ENCODE measurements at places on chromosomes 12 and 14.

GRCh38 chr14:53126731-53127130 is 26.4 kb downstream of the DDHD1 start:
- no peak for DNase-seq

DNA sequence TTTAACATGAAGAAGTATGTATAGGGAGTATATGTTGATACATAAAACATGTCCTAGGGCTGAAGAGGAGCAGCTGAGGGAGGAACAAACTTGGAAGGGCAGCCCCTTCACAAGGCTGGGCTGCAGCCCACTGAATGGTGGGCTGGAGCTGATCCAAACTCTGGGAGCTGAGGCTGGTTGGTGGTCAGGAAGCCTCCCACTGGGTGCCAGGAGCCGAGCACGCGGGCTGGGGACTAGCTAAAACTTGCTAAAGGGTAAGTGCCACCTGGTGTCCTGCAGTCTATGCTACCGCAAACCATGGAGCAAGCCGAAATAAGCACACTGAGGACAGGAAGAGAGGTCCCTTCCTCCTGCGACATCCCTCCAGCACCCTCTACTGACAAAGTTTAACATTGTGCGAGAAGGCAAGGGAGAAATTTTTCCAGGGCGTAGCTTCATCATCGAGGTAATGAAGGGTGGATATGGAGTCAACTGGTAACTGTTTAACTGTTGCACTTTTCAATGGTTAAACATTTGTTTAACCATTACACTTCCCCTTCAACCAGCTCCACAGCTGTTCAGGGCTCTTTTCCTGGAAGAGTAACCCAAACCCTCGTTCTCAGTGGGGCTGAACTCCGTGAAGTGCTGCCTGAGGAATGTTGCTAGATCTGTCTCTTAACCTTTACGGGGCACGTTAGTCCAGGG is 42.2 kb downstream of the EGLN3 start:
- DNase-seq = no peak

- no peak for DNase-seq
These were observed 100.9 kb downstream of the DICER1 start for GRCh38 chr14:95056476-95056875.

DNA sequence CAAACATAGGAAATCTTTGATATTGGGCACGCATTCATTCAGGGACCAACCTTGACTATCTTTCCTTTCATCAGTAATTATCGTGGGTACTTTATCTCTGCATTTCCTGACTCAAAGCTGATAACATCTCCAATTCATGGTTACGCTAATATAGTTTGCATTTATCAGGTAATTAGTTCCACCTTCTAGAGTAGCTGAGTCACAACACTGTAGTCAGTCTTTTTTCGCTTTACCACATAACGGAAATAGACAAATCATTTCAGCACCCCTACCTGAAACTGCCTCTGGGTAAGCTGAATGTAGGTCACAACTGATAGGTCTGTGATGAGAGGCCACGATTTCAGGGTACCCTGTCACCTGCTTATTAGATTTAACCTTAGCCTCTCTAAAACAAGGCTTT is 36.7 kb upstream of the IL22 start:
- no peak for DNase-seq

DNA sequence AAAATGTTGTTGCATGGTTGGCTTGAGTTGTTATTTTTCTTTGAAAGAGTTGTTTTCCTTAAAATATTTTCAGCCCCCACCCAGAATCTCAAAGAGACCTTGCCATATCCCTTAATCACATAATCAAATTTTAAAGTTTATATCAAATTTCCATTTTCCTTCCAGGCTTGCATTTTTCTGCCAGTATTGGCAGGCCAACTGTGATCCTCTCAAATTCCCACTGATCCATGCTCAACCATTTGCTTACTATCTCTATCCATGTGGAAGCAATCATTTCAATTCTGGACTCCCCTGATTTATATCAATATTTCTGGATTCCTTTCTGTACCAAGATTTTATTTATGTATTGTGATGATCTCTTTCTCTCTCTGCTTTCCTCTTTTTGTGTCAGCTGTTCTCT is 64.2 kb upstream of the PYGL start:
- DNase-seq = no peak

- DNase-seq = no peak
These were observed 26.8 kb downstream of the IFT43 start for GRCh38 chr14:76012354-76012753.

DNA sequence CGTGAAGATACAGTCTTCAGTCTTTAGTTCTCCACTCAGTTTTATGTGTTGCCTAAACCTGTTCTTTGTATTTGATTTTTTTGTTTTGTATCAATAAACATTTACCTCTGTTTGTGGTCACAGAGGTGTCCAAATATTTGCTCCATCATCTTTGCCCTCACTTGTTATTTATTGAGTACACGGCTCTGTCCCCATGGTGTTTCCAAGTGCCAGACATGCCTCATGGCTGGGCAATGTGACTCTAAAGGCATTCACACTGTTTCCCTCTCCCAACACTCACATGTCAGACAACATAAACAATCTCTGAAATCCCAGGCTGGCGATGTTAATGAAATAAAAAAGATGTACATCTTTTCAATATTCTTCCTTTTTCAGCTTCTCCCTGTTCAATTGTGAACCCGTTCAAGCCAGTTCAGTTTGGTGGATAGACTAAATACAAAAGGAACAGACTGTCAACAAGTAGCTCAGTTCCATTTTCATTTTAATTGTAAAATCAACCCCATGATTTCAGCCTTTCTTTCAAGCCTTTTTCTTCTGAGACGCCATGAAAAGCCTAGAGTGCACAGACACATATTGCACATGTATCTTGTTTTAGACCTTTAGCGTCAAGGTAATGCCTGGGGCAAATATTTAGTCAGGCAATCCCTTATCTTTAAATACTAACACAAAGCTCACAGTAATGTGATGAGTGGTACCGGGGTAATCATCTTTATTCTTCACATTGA is 680.7 kb downstream of the GALC start:
- no peak for DNase-seq

GRCh38 chr12:45473636-45474035 is 255.9 kb upstream of the ARID2 start:
- no peak for DNase-seq

GRCh38 chr12:27769142-27769673 is 10.8 kb upstream of the KLHL42 start:
- no peak for DNase-seq

DNA sequence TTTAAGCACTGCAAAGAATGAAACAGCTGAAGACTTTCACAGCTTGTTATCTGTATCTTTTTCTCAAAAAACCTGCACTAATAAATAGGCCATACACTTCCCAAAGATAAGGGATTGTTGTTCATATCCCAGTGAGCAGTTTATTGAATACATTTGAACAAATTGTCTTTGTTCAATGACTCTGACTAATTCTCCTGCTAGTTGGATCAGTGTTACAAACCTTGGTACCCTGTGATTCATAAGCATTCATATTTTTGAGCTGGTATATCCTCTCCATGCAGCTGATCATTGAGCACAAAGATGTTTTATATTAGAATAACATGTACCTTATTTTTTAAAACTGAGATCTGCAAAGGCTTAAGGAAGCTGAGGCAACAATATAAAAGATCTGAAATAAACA is 58.9 kb upstream of the FSCB start:
- DNase-seq = no peak

- no peak for DNase-seq
These were observed 45.8 kb upstream of the FGD4 start for GRCh38 chr12:32353540-32353939.

- DNase-seq = no peak
These were observed 25.5 kb downstream of the NKX2-8 start for GRCh38 chr14:36556811-36557433.

DNA sequence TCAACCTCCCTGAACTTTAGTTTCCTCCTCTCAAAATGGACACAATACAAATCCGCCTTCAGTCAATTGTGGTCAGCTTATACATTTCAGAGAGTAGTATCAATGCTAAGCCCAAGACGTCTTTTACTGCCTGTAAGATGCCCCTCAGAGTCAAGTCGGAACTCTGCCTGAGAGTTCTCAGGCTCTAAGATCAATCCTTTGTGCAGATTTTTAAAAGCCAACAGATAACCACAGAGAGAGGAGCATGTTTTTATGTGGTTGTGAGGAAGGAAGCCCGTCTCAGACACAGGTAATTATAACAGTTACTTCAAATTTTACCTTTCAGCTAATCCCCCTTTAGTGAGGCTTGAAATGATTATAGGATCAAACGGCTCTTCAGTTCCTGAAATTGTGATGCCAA is 91.6 kb downstream of the HELB start:
- DNase-seq = no peak

GRCh38 chr14:90412058-90412457 is 15.2 kb downstream of the CALM1 start:
- no peak for DNase-seq

- peak; percentile 59 for DNase-seq
These were observed 10.5 kb downstream of the ZFP36L1 start for GRCh38 chr14:68782091-68782981.

GRCh38 chr12:4215229-4216186 is 58.1 kb upstream of the CCND2 start:
- no peak for DNase-seq

- no peak for DNase-seq
These were observed 214.1 kb downstream of the FBXL14 start for GRCh38 chr12:1380171-1380851.

All from effector CD4-positive, alpha-beta T cell (primary cell).